ENCODE measurements at places on chromosomes 6 and 20. TPM values are rescaled to one million over a fixed set of nuclear protein-coding genes. Genes with fewer than 3 reads are reported as not detected.

The SIRPB2 gene
- total RNA-seq: not detected

The WFDC5 gene
- not detected for total RNA-seq

The STX7 gene
- total RNA-seq: 17.9 TPM

The PHACTR3 gene
- total RNA-seq: not detected

The DPPA5 gene
- not detected for total RNA-seq

The TMEM63B gene
- total RNA-seq: 15.8 TPM

The KCNK16 gene
- total RNA-seq: not detected

The TMEM244 gene
- not detected for total RNA-seq

The ETV7 gene
- total RNA-seq: 5.2 TPM

The RAET1L gene
- total RNA-seq: not detected

The TTK gene
- total RNA-seq: 26.2 TPM

The NFATC2 gene
- total RNA-seq: 59.0 TPM

The MOG gene
- not detected for total RNA-seq

The ZKSCAN8 gene
- 22.8 TPM for total RNA-seq

The HUS1B gene
- 1.1 TPM for total RNA-seq

The SLC17A1 gene
- total RNA-seq: not detected

The RBBP8NL gene
- total RNA-seq: not detected

The TBC1D32 gene
- 11.2 TPM for total RNA-seq

The ZNF311 gene
- 0.31 TPM for total RNA-seq

The DZANK1 gene
- 0.96 TPM for total RNA-seq

The JPH2 gene
- not detected for total RNA-seq

The SCGN gene
- not detected for total RNA-seq

The IP6K3 gene
- not detected for total RNA-seq

The TFAP2D gene
- total RNA-seq: not detected

All from activated naive CD4-positive, alpha-beta T cell treated with anti-CD3 and anti-CD28 coated beads, Interleukin-2, amount 10 ng/mL, durations not matched to agents 5 hours and 36 hours (primary cell).